Stimulated activated CD8-positive, alpha-beta memory T cell treated with anti-CD3 and anti-CD28 coated beads, Interleukin-4, amount 100 ng/mL, for 24 hours (primary cell): ENCODE measurements at places on chromosomes 7 and 10.

DNA sequence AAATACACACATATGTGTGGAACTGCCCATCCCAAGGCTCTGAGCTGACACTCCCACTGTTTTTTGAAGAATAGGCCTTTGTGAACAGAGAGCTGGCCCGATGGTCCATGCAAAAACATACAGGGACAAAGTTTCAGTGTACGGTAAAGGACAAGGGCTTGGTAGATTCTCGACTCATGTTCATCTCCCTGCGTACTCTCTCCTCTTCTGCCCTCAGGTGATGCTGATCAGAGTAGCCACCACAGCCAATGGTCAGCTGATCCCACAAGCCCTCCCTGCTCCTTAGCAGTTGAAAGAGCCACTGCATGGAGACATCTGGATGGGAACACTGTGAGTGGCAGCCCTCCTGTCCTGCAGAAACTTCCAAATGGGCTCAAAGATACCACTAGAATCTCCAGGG lies 23.1 kb upstream of the C10orf71 start:
- no peak for DNase-seq

GRCh38 chr10:43315535-43316207 lies 48.8 kb upstream of the RASGEF1A start:
- DNase-seq = no peak

- DNase-seq = no peak
Measured at GRCh38 chr7:690478-691360, 35.8 kb upstream of the DNAAF5 start.

DNA sequence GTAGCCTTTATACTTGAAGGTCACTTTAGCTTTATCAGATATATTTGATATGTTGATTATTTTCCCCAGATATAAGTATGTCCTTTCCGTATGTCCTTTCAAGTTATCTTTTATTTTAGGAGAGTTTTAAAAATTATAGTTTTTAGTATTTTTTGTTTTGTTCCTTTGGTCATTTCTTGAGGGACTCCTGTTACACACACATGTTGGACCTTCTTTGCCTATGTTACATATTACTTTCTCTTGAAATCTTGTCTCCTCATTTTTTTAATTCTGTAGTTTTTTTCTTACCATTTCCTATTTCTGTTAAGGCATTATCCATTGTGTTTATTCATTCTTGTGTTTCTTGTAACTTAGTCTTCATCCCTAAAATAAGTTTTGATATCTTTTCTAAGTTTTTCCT lies 23.9 kb downstream of the GLCCI1 start:
- DNase-seq = no peak

GRCh38 chr10:81027223-81027622 lies 489.5 kb downstream of the SH2D4B start:
- no peak for DNase-seq

DNA sequence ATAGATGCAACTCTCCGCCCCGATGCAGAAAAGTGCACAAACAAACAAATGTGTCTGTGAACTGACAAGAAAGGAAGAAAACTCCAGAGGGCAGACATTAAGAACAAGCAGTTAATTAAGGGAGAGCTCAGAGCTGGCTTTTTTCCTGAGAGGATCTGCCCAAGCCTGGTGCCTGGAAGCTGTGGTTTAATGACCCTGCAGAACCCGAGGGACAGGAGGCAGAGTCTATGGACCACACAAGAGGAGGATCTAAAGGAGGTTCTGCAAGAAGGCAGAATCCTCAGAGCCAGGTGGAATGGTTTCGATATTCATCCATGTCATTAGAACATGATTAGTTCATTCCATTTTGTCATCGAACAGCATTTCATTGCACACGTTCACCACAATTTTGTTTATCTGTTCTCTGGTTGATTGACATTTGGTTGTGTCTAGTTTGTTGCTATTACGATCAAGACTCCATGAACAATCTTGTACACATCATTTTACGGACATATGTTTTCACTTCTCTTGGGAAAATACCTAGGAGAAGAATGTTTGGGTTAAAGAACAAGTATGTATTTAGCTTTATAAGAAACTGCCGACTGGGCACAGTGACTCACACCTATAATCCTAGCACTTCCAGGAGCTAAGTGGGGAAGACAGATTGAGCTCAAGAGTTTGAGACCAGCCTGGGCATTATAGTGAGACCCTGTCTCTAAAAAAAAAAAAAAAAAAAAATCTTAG lies 560.2 kb downstream of the CALN1 start:
- no peak for DNase-seq

DNA sequence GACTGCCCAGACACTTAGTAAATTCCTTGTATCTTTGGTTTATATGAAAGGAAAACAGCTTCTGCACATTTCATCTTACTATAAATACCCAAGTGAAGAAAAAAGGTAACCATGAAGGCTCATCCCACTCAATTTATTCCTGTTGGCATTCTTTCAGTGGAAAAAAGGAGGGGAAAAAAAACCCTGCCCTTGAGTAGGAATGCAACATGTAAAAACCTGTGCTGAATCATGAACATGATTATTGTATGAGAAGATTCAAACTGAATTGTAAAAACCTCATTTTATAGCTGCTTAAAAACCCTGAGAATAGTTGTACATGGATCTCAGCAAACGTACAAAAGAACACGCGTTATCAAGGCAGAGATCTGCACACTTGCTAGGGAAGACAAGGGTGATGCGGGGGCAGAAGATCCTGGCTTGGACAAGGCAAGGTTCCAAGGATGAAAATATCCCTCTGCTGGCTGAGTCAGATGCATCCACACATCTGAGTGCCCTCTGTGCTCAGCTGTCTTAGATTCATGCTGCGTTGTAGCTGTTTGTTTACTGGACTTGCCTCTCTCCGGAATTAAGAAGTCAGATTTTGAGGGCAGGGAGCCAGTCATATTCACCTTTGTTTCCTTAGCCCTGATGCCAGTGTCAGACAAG lies 658.2 kb downstream of the PARD3 start:
- no peak for DNase-seq

DNA sequence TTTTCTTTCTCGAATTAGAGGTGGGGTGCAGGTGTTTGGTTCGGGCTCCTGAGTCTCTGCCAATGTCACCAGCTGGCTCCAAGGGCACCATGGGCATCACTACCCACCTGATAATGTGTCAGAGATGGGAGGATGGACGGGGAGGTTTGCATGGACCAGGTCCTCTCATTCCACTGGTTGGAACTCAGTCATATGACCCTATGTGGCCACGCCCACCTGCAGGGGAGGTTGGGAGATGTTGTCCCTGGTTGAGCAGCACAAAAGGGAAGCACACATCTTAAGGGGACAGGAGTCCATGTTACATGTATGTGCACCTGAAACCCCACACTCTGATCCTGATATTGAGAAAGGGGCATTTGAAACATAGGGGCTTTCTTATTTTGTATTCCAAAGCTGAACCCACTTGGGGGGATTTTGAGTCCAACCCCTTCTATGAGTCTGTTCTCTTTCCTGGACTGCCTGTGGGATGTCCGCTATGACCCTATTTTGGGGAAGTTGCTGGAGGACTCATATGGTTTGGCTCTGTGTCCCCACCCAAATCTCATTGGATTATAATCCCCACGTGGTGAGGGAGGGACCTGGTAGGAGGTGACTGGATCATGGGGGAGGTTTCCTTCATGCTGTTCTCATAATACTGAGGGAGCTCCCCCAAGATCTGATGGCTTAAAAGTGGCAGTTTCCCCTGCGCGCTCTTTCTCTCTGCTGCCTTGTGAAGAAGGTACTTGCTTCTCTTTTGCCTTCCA lies 66.9 kb upstream of the BAIAP2L1 start:
- DNase-seq = no peak

DNA sequence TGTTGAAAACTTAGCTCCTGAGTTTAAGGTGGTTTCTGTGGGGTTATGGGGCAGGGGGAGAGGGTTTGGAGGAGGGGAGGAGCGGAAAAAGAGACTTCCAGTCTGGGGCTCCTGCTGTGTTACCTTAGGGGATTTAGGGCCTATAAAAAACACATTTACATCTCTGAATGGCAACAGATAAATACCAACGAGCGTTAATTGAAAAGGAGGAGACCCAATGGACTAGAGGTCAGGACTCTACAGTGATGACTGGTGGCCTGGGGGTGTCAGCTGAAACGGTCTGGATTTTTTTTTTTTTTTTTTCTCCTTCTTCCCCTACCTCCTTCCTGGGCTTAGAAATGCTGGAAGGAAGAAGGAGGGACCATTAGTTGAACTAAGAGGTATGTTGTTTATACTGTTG lies 47.4 kb downstream of the AUTS2 start:
- no peak for DNase-seq

GRCh38 chr7:102111061-102112041 lies 175.3 kb upstream of the SH2B2 start:
- DNase-seq = no peak

DNA sequence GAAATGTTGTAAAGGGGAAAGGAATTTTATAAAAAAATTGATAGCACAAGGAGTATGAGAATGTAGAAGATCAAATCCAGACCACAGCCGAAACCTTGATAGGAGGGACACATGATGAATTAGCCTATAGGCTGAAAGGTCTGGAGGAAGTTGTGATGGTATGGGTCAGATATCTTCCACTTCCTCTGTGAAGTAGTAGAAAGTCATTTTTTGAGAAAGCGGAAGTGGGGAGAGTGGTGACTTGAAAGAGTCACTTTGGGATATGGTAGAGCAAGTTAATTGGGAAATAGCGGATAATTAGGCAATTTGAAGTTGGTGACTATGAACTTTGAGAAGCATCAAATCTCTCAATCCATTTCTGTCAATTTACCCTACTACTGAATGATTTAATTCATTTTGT lies 99.4 kb downstream of the GRM8 start:
- DNase-seq = no peak
